ENCODE measurements at places on chromosomes 7 and 10.

- DNase-seq: no peak
These were observed 11.0 kb downstream of the DYNC2I1 start for GRCh38 chr7:158867214-158867984.

DNA sequence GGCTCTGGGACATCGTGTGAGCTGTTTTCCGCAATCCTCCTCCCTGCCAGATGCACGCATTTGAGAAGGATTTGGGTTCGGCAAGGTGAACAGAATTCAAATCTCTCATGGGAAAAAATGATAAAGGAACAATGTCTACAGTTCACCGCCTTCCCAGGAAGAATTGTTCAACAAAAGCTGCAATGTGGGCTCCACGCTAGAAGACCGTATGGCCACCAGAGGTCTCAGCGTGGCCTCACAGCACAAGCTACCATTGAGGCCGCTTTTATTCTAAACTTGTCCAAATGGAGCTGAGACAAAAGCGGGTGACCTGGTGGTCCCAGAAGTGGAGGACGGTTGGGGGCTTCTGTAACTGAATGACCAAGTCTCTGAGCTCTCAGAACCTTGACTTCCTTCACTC lies 733.1 kb downstream of the PARD3 start:
- no peak for DNase-seq

GRCh38 chr10:88670497-88670896 lies 6.3 kb downstream of the LIPF start:
- DNase-seq: no peak

GRCh38 chr10:70515035-70515667 lies 36.6 kb downstream of the PALD1 start:
- no peak for DNase-seq

GRCh38 chr7:44286618-44287487 lies 38.5 kb downstream of the CAMK2B start:
- no peak for DNase-seq

GRCh38 chr10:29243750-29244149 lies 45.1 kb upstream of the LYZL1 start:
- DNase-seq: no peak

DNA sequence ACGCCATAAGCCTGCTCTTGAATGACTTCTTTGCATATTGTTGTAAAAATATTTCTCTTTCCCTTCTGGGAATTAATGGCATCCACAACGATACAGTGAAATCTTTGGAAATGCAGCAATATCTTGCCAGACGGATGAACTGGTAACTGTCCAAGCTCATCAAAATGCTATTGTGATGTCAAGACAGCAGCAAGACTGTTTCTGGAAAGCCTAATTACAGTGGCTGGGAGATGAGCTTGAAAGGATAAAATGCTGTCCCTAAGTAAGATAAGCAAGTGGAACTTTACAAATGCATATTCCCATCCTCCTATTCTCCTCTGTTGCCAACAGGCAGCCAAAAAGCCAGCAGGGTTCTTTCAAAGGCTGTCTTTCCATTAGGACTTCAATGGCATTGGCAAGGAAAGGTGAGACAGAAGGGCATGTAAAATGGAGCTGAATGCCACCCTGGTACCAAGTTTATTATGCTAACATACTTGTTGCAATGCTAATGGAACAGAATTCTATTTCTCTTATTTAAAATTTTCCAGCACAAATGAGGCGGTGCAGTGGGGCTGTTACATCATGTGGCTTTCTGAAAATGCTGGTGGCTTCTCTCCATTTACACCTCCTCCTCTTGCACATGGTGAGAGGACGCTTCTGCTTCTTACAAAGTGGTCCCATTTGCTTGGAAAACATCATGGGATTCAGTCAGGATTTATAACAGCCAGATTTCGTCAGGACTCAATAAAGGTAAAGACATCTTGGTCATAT lies 178.3 kb upstream of the PTER start:
- no peak for DNase-seq

GRCh38 chr7:135831455-135832195 lies 83.0 kb upstream of the FAM180A start:
- no peak for DNase-seq

DNA sequence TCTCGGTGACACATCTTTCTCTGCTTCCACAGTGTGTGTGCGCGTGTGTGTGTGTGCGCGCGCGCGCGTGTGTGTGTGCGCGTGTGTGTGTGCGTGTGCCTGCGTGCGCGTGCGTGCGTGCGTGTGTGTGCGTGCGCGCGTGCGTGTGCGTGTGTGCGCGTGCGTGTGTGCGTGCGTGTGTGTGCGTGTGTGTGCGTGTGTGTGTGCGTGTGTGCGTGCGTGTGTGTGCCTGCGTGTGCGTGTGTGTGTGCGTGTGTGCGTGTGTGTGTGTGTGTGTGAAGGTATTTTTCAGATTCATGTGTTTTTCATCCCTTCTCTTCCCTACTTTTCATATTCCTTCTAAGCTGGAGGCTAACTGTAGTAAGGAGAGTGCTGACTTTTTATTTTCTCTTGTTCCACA lies 148.4 kb downstream of the CREB5 start:
- no peak for DNase-seq

GRCh38 chr10:103548581-103549348 lies 55.3 kb downstream of the NEURL1 start:
- DNase-seq: no peak

DNA sequence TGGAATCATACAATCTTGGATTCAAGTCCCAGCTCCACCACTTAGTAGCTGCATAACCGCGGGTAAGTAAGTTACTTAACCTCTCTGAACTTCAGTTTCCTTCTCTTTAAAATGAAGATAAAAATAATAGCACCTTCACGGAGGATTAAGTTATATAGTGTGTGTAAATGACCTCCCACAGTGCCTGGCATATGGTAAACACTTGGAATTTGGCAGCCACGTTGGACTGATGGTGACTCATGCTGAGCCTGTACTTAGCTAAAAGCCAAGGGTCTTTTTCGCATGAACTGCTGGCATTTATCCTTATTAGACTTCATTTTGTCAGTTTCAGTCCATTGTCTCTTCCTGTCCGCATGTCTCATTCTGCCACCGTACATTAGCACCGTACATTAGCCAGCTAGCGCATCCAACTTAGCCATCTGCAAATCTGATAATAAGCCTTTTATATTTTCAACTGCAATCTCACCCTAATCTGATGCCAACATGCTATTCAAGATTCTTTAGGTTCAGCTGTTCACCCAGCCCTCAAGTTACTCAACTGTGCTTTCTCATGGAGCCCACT lies 11.2 kb downstream of the SLC13A4 start:
- no peak for DNase-seq

- DNase-seq: no peak
These were observed 23.4 kb downstream of the LSMEM1 start for GRCh38 chr7:112504093-112504695.

DNA sequence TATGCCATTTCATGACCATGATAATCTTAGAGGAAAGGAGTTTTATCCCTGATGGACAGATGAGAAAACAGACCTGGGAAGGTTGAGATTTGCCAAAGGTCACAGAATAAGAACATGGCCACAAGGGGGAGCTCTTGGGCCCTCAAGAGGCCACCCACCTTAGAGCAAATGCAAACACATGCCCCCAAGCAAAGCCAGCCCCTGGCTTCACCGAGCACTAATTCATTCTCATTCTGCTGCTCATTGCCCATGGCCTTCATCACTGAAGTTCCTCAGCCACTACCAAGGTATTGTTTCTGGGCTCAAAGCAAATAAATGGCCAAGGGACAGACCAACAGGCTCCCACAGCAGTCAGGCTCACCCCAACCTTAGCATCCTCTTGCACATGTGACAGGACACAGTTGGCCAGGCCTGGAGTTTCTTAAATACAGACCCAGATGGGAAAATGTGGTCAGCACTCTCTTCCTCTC lies 44.2 kb downstream of the PDLIM1 start:
- no peak for DNase-seq

GRCh38 chr10:11742779-11743298 lies 657 bp downstream of the ECHDC3 start:
- DNase-seq: peak; percentile 31

DNA sequence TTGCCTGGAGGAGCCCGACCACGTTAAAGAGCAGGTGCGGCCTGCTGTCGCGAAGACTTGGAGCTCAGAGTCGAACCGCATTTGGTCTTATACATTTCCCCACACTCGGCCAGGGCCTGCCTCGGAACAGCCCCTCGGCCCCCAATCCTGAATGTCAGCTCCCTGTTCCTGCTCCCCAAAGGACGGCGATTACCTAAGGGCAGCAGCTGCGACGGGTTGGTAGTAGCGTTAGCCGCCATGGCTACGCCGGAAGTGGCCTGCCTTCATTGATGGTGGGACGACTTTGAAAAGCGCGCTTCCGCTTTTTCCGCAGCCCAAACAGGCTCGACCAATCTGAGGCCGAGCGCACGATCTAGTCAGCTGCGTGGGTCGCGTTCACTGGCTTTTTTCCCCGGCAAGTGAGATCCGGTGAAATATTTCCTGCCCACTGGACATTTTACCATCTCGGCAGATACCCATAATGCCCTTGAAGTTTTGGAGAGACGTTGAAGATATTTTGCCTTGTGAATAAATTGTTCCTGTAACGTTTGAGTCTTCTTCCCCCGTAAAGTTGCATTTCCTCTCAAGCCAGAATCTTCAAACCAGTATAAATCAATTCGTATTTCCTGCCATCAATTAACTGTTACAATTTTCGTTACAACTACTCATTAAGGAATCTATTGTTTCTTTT lies at the start of gene LSM5:
TSS of gene LSM5 (minus strand) at position 254 of the 670 bp plus-strand sequence. CDS start at position 239, 15 bp downstream.
- peak; percentile 38 for DNase-seq

- no peak for DNase-seq
These were observed 23.0 kb upstream of the CEP41 start for GRCh38 chr7:130463553-130464434.

- no peak for DNase-seq
These were observed 85.1 kb downstream of the KLF6 start for GRCh38 chr10:3699916-3700315.

DNA sequence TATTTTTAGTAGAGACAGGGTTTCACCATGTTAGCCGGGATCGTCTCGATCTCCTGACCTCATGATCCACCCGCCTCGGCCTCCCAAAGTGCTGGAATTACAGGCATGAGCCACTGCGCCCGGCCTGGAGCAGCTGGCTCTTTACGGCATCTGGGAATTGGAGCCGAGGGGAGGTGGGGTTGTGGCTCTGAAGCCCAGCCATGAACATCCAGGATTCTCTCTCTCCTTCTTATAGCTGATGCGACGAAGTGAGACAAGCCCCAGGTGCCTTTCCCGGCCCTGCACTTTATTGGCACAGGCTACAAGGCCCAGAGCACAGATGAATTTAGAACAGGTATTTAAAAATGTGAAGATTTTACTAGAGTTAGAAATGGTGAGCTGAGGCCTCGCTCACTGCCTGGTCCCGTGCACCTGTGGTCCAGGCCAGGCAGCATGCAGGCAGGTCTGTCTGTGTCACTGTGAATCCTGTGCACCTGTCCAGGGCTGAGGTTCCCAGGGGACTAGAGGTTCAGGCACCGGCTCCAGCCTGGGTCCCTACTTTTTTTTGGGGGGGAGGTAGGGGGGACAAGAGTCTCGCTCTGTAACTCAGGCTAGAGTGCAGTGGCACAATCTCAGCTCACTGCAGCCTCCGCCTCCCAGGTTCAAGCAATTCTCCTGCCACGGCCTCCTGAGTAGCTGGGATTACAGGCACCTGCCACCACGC lies 379.7 kb upstream of the FOXK1 start:
- no peak for DNase-seq

GRCh38 chr7:151342811-151343210 lies 1.2 kb downstream of the NUB1 start:
- DNase-seq: no peak

DNA sequence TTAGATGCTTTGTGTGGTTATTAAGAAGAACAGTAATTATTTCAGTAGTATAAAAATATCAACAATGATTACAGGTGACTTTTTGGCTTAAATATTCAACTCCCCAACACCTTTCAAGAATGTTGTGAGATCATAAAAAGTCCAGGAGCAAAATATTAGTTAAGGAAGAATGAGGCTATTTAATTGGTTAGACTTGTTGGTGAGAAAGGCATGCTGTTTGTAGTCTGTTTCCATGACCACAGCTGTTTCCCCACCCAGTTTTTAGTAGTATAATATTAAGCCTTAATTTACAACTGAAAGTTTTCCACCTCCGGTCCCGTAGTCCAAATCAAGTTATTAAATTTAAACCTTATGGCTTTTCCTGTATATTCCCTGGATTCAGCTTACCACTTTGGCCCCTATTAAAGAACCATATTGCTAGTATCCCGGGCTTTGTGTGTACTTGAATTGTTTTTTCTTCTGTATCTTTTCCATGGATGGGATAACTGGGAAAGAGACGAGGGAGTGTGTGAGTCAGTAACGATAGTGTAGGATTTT lies 133.3 kb downstream of the CELF2 start:
- DNase-seq: no peak

- DNase-seq: no peak
These were observed 70.4 kb downstream of the COA1 start for GRCh38 chr7:43658718-43659548.

DNA sequence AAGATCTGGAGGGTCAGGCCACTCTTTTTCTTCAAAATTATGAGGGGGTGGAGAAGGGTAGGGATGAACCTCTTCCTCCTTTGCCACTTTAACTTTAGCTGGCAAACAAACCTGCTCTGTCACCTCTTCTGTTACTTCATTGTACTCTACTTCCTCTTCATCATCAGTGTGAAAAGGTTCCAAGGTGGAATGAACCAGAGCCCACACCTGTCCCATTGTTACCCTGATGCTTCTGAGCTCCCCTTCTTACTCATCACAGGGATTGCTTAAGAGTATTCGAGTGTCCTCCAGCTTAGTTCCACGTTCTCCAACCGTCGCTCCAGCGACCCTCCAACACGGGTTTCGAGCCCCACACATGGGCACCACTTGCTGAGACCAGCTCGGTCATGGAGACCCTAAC lies 5.2 kb downstream of the MRPS24 start:
- no peak for DNase-seq

- no peak for DNase-seq
These were observed 10.4 kb downstream of the TMEM270 start for GRCh38 chr7:73871163-73872011.

GRCh38 chr7:80827239-80827633 lies 91.6 kb downstream of the SEMA3C start:
- DNase-seq: no peak

GRCh38 chr7:40099837-40100236 lies 34.6 kb downstream of the MPLKIP start:
- DNase-seq: no peak

DNA sequence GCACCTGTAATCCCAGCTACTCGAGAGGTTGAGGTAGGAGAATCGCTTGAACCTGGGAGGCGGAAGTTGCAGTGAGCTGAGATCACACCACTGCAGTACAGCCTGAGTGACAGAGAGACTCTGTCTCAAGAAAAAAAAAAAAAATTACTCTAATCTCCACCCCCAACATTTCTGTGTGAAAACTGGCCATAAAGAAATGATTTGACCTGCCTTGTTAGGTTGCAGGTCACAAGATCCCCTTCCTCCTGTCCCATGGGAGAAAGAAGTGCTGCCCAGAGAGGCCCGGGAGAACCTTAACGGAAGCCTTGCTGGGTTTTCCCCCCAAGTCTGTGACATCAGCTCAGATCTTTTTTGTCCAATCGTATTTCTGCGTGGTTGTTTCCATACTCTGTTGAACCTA lies 8.7 kb upstream of the CALHM1 start:
- DNase-seq: no peak

GRCh38 chr7:16563281-16564022 lies 36.8 kb downstream of the LRRC72 start:
- no peak for DNase-seq

Measured in GM12892 (cell line).